HCEC 1CT (cell line): ENCODE measurements at places on chromosomes 6 and 20.

DNA sequence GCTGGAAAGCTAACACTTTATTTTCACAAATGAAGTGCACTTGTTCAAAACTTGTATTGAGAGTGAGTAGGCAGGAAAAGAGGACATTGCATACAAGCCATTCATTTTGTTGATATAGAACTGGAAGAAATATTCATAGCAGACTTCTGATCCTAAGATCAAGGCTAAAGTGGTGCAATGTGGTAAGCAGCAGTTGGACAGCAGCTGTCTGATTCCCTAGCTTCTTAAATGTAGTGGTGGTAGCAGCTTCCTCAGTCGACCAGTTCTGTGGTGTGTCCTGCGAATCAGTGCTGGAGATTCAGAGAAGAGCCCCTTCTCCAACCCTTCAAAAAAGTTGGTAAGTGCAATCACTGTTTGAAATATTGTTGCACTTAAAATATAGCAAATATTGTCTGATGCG, 281.7 kb upstream of the GJE1 start:
- no peak for DNase-seq

DNA sequence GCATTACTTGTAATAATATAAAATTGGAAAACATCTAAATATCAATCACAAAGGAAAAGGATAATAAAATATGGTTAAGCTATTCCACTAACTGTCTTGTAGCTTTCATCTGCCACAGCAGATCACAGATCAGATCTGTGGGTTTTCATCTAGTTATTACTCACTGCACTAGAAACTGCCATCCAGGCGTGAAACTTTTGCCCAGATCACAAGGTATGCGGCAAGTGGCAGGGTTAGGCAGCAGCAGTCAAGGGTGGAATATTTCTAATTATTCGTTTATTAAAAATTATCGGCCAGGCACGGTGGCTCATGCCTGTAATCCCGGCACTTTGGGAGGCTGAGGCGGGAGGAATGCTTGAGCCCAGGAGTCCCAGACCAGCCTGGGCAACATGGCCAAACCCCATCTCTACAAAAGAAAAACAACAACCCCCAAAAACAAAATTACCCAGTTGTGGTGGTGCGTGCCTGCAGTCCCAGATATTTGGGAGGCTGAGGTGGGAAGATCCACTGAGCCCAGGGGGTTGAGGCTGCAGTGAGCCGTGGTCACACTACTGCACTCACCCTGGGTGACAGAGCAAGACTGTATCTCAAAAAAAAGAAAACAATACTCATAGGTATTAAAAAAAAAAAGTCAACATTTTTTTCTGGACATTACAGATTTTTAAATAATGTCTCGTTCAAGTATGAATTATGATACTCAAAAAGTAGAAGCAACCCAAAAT, 32.1 kb downstream of the BEND3 start:
- no peak for DNase-seq

DNA sequence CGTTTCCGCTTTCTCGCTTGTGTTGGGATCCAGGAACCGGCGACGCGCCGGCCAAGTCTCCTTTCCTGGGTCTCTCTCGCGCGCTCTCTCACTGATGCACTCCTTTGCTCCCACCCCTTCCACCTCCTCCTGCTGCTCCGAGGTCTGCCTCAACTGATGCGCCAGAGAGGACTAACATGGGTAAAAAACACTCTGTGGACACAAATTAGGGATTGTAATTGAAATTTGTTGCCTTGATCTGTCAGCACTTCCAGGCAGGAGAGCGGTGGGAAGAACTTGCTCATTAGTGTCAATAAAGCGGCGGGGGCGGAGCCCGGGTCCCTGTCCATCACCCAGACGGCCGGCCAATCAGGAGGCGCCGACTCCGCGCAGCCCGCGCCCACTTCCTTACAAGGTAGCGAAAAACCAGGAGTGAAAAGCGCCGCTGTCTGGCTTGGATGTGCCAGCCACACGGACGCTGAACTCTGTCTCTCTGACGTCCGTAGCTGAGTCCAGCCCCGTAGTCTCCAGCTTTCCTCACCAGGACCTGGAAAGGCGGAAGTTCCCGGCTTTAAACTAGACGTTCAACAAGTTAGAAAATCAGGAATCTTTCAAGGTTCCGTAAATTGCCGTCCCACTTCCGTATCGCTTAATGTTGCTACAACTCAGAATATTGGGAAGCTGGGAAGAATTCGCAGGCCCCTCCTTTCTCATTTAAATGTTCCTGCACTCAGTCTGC, at the start of gene TBX18:
TSS of gene TBX18 (minus strand) at position 267 of the 718 bp plus-strand sequence. CDS start 417 bp downstream, outside the sequence.
- DNase-seq, result peak; percentile 95

DNA sequence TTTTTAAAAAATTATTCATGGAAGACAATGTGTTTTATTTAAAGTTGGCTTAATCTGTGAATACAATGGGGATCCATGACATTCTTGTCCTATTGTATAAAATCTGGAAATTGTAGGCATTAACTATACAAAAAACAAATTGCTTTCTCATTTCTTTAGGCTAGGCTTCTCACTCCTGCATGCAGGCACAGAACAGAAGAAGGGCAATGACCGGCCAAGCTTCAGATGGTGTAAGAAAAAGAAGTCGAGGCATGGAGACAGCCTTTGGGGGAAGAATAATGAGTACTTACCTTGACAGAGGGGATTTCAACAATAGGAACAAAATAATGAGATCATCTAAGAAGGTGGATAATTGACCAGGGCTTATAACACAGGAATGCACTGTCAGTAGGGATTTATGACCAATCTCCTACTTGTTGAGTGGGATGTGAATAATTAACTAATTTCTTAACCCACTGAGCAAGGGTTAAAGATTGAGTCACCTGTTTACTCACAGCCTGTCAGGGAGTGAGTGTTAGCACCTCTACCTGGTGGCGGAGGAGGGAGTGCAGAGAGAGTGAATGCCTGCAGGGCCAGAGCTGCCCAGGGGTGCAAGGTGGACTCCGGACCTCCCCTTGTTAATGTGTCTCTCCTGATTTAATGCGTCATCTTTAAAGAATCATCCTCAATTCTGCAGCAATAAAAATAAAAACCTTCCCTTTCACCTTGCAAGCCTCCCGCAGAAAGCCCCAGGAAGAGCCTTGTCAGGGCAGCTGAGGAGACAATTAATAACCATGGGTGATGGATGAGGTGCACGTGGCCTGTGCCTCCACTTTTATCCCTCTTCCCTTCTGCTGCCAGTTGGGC, 3.9 kb downstream of the SLC22A2 start:
- no peak for DNase-seq

GRCh38 chr20:54618412-54618811, 143.0 kb downstream of the DOK5 start:
- DNase-seq, result no peak

- DNase-seq, result no peak
Observed at GRCh38 chr6:53741034-53741823, 53.6 kb upstream of the LRRC1 start.

GRCh38 chr20:23687986-23688385, 852 bp downstream of the CST4 start:
- no peak for DNase-seq

DNA sequence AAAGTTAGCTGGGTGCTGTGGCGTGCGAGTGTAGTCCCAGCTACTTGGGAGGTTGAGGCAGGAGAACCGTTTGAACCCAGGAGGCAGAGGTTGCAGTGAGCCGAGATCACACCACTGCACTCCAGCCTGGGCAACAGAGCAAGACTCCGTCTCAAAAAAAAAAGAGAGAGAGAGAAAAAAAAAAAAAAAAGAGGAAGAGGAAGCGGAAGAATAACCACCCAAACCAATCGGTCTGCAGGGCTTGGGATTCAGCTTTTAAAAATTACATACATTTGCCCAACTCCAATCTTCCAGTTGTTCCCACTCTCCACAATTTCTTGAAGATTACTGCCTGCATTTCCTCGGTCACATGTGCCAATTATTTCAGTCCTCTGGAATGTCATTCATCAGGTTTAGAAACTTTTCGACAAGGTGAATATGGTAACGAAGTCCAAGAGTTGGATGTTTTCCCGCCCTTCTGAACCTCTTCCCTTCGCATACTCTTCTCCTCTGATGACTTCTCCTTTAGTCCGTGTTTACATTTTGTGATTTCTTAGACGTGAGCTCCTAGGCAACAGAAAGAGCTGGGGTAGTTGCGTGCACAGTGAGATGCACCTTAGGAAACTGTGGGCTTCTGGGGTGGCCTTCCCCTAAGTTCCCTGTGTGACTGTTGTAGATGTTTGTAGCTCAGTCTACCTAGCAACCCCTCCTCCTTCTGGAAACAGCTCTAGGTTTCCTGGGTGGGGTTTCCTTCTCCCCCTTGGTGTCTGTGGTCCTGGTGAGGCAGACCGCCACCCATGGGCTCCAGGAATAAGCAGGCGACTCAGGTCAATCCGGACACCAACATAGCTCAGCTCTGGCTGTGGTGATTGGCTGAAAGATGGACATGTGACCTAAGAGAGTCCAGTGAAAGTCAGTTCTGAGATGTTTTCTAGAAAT, 63.0 kb upstream of the NCOA3 start:
- DNase-seq, result no peak

- peak; percentile 60 for DNase-seq
Observed at GRCh38 chr6:96899019-96899418, 1.3 kb upstream of the NDUFAF4 start.

- no peak for DNase-seq
Observed at GRCh38 chr20:16846006-16846405, 97.8 kb downstream of the OTOR start.

- no peak for DNase-seq
Observed at GRCh38 chr6:15901141-15902115, 227.5 kb upstream of the MYLIP start.

DNA sequence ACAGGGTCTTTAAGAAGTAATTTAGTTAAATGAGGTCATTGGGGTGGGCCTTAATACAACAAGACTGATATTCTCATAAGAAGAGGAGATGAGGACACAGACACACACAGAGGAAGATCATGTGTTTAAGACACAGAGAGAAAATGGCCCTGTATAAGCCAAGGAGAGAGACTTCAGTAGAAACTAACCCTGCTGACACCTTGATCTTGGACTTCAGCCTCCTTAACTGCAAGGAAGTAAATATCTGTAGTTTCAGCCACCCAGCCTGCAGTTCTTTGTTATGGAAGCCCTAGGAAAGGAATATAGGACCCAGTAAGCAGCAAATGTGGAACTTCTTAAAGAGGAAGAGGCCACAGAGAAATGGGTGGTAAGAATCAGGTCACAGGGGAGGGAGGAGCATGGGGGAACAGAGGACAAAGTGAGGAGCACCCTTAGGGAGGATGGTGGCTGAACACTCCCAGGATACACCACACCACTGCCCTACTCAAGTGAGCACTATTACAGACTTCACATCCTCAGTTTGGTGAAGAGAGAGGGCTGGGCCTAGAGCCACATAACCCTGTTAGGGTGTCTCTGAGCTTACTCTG, 762 bp downstream of the SIRPB1 start:
- no peak for DNase-seq

- DNase-seq, result no peak
Observed at GRCh38 chr6:12436224-12436623, 146.1 kb downstream of the EDN1 start.
